Osteocyte (in vitro differentiated cells): ENCODE measurements at places on chromosomes 1 and 21. TPM values are rescaled to one million over a fixed set of nuclear protein-coding genes. Genes with fewer than 3 reads are reported as not detected.
A peak's percentile ranks its signal among the peaks of the same experiment; 100 is the strongest.

CYP4A11 gene
- not detected in 2 replicates for total RNA-seq

MYBPH gene
- total RNA-seq = not detected in 2 replicates

IFFO2 gene
- 6.8 and 8.0 TPM in 2 replicates for total RNA-seq

DENND2D gene
- not detected in 2 replicates for total RNA-seq

GRCh38 chr1:12769031-12769430 is 4.5 kb upstream of the PRAMEF12 start:
- DNase-seq = no peak

- peak; percentile 64 for DNase-seq
Observed at GRCh38 chr1:183989078-183989577, 48.4 kb downstream of the COLGALT2 start.

GRCh38 chr1:72324451-72324850 is 42.1 kb upstream of the NEGR1 start:
- DNase-seq = no peak

GRCh38 chr21:43850728-43851295 is 14.2 kb upstream of the AGPAT3 start:
- DNase-seq = no peak

- no peak for DNase-seq
Observed at GRCh38 chr1:93904228-93904627, 5.0 kb downstream of the GCLM start.

GRCh38 chr1:197198333-197198732 is 51.9 kb upstream of the ASPM start:
- no peak for DNase-seq

DNA sequence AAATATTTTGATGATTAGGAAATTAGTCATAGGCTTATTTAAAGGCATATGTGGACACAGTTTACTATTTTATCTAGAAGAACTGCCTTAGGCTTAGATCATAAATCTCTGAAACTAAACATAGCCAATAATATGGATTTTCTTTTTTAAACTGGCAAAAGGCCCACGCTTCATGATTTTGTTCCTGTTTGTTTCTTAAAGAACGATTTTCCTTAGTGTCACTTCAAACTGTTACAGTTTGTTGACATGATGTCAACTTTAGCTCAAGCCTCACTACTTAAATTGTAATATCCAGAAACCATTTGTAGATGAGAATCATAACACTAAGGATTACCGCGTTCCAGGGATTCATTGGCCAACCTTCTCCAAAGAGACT is 322.6 kb downstream of the HHIPL2 start:
- no peak for DNase-seq

- no peak for DNase-seq
Observed at GRCh38 chr1:173223031-173223380, 15.9 kb upstream of the TNFSF4 start.

DNA sequence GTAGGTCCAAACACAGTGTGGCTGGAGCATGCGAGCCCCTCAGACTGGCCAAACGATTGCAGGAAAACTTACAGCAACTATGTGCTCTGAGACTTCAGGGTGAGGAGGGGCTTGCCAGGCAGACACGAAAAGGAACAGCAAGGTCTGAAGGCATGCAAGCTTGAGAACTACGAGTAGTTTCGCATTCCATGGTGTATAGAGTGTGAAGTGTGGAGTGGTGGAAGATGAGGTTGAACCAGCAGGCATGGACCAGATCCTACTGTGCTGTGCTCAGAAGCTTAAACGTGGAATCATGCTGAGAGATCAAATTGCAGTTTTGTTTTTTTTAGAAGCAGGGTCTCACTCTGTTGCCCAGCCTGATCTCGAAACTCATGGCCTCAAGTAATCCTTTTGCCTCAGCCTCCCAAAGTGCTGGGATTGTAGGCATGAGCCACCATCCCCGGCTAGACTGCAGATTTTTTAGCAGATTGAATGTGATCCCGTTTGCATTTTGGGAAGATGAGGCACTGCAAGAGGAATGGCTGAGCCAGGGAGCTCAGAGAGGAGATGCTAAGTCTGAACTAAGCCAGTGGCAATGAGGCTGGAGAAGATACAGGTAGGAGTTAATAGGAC is 5.1 kb upstream of the TFAP2E start:
- DNase-seq = no peak

- DNase-seq = no peak
Observed at GRCh38 chr1:25566730-25567341, 23.4 kb downstream of the LDLRAP1 start.

DNA sequence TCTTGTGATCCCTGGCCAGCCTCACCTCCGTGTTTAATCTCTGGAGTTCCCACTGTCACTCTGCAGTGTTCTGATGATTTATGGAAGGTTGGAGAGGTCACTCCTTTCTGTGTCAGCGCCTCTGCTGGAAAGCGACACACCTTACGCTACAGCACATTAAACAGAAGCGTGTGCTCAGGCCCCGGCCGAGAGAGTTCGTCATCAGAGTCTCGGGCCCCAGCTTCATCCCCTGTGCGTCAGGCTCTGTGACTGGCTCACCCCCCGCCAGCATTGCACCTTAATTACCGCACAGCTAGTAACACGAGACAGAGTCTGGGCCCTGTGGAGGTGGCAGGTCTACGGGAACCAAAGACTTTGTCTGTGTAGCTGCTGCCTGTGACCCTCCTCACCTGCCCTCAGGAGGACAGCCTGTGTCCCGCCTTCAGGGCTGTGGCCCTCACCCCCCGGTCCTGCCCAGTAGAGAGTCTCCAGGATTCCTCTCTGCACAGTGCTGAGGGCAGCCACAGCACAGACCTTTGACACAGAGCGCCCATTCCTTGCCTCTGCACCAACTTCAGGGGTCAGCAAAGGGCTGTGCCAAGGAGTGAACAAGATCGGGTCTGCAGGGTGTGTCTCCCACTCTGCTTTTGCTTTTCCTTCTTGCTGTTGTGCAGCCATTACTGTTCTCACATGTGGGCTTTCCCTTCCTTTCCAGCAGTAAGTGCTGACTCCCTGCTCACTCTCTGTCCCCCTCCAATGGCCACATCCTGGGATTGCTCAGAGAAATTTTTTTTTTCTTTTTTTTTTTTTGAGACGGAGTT is 157.6 kb downstream of the PGBD5 start:
- DNase-seq = no peak

- no peak for DNase-seq
Observed at GRCh38 chr1:38085666-38086330, 39.2 kb upstream of the POU3F1 start.

DNA sequence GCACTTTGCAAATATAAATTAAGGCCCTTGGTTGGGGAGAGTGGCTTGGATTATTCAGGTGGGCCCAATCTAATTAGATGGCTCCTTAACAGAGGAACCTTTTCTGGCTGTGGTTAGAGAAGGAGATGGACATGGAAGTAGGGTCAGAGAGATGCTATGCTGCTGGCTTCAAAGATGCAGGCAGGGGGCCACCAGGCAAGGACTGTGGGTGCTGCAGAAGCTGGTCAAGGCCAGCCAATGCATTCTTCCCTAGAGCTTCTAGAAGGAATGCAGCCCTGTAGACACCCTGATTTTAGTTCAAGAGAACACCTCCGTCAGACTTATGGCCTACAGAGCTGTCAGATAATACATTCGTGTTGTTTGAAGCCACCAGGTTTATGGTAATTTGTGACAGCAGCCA is 3.7 kb upstream of the TMEM9 start:
- no peak for DNase-seq

DNA sequence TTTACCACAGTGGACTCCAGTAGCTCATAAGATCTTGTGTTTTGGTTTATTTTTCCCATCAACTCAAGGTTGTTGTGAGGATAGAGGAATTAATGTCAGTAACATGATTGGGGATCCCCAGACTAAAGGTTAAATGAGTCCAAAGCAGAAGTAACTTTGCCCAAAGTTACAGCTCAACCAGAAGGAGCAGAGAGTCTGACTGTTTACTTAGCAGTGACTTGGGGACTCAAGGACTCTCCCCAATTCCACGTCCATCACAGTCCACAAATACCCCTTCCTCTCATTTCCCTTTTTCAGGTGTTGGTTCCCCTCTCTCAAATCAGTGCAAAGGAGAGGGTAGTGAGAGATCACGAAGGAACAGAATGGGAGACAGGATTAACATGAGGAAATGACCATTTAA is 4.0 kb upstream of the ETV3 start:
- DNase-seq = no peak

GRCh38 chr21:45528028-45528705 is 14.1 kb downstream of the SLC19A1 start:
- no peak for DNase-seq

DNA sequence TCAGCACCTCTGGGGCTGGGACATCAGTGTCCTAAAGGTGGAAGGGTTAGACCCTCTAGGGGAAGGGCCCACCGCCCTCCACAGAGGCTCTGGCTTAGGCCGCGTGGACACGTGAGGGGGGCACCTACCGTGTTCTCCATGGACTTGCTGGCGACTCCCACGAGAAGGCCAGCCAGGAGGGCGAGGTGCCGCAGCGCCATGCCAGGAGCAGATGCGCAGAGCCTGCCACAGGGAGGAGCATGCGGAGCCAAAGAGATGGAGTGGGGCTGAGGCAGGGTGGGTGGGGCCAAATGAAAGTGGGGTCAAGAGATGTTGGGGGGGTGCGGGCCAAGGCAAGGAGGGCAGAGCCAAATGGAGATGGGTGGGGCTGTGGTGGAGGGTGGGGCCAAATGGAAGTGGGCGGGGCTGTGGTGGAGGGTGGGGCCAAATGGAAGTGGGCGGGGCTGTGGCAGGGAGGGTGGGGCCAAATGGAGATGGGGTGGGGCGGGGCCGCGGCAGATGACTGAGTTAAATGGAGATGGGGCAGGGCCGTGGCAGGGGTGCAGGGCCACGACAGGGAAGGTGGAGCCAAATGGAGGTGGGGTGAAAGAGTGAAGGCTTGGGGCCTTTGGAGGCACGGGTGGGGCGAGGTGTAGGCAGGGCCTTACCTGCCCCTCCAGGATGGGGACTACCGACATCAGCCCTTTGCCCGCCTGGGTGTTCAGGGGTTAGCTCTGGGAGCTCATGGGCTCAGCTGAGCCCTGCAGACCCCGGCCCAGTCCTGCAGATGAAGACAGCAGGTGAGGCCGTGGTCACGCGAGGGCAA is 17.4 kb upstream of the RNF223 start:
- peak; percentile 73 for DNase-seq

DNA sequence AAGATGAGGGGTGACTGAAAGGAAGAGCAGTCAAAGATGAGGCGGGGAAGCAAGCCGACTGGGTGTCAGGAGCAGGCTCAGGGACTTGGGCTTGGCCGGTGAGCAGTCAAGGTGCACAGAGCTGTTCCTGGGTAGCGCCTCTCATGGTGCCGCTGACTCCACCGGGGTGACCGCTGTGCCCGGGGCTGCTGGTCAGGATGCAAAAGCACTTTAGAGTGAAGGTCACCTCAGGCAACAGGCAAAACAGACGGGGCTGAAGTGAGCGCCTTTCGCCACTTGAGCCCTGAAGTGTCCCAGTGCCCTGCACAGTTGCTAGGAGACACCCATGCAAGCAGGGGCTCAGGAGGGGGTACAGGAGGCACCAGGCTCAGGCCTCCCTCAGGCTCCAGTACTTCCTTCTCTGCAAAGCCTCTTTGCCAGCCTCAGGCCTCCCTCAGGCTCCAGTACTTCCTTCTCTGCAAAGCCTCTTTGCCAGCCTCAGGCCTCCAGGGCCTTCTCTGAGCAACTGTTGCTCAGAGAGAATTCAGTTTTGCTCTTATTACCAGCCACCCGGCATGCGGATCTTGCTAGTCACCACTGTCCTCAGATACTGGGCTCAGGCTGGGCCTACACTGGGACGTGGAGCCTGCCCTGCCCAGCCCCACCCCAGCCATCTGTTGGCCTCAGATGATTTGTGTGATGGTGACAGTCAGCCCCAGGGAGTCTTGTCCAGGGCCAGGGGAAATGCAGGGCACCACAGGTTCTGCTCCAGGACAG is 99.7 kb upstream of the IRF2BP2 start:
- DNase-seq = peak; percentile 80

DNA sequence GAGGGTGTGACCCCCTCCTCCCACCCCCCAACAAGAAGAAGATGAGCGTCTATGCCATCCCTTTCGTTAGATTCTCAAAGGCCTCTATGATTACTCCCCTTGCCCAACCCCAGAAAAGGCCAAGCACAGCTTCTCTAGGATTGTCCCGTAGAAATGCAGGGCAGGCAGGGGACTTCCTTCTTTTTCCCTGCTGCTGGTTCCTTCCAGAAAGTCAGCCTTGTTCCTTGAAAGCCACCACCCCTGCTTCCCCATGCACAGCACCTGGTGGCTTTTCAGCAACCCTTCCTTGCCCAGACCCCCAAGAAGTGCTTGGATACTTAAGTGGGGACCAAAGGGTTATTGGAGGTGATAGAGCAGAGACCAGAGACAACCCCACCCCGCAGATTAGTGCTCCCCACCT is 75.1 kb downstream of the ARHGEF10L start:
- no peak for DNase-seq

- no peak for DNase-seq
Observed at GRCh38 chr1:226558036-226558650, 9.6 kb downstream of the STUM start.

- DNase-seq = peak; percentile 25
Observed at GRCh38 chr1:230176326-230176725, 109.3 kb downstream of the GALNT2 start.

GRCh38 chr21:41668686-41669532 is 97.9 kb downstream of the RIPK4 start:
- DNase-seq = no peak

- DNase-seq = no peak
Observed at GRCh38 chr1:56450004-56450666, 129.2 kb downstream of the PLPP3 start.

- DNase-seq = no peak
Observed at GRCh38 chr1:39849203-39849602, 34.1 kb downstream of the TRIT1 start.

GRCh38 chr1:244405856-244406255 is 45.9 kb downstream of the ADSS2 start:
- no peak for DNase-seq

DNA sequence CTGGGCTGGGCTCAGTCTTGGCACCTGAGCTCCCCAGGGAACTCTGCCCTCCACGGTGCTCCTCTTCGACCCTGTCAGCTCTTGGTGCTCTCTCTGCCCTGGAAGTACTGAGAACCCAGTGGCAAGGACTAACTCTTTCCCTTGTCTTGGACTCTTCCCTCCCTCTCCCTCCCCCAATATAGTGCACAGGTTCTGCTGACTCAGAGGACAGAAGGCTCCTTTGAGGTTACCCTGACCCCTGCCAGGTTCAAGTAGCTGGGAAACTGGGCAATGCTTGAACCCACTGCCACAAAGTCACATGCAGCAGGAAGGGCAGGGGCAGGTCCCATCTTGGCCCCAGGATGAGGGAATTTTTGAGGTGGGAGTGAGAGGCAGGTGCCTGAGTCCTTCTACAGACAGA is 20.3 kb downstream of the KCNQ4 start:
- no peak for DNase-seq

DNA sequence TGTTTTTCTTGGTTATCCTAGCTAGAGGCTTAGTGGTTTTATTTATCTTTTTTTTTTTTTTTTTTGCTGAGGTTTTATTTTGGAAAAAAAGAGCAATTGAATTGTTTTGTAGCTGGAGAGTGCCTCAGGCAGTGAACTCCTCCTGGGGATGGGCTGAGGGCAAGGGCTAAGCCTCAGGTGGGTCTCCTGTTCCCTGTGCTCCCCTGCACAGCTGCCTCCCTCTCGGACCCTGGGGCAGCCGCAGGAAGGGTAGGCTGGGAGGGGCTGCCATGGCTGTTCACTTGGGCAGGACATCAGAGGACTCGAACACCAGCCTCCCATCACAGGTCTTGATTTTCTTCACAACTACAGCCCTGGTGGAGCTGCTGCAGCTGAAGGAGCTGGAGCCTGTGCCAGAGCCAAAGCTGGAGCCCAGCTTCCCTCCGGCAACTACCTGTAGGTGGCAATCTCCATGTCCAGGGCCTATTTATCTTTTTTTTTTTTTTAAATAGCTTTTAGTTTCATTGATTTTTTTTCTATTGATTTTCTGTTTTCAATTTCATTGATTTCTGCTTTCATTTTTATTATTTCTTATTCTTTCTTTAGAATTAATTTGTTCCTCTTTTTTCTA is 28.9 kb downstream of the LEPR start:
- no peak for DNase-seq

- DNase-seq = no peak
Observed at GRCh38 chr1:209542585-209542984, 40.9 kb upstream of the CAMK1G start.
